ENCODE measurements at places on chromosomes 4 and X. TPM values are rescaled to one million over a fixed set of nuclear protein-coding genes. Genes with fewer than 3 reads are reported as not detected.
A peak's percentile ranks its signal among the peaks of the same experiment; 100 is the strongest.

The XG gene
- total RNA-seq: not detected

The WWC2 gene
- 16.1 TPM for total RNA-seq

The DMP1 gene
- not detected for total RNA-seq

The MTTP gene
- total RNA-seq: not detected

The SOWAHD gene
- 0.05 TPM for total RNA-seq

The ARX gene
- 0.03 TPM for total RNA-seq

The GUCY1B1 gene
- total RNA-seq: 5.3 TPM

- peak; percentile 1 for DNase-seq
Measured at GRCh38 chrX:103488332-103488731, 31.0 kb downstream of the RAB40A start.

GRCh38 chr4:139711461-139711860 is 45.8 kb downstream of the MGST2 start:
- DNase-seq: peak; percentile 53

DNA sequence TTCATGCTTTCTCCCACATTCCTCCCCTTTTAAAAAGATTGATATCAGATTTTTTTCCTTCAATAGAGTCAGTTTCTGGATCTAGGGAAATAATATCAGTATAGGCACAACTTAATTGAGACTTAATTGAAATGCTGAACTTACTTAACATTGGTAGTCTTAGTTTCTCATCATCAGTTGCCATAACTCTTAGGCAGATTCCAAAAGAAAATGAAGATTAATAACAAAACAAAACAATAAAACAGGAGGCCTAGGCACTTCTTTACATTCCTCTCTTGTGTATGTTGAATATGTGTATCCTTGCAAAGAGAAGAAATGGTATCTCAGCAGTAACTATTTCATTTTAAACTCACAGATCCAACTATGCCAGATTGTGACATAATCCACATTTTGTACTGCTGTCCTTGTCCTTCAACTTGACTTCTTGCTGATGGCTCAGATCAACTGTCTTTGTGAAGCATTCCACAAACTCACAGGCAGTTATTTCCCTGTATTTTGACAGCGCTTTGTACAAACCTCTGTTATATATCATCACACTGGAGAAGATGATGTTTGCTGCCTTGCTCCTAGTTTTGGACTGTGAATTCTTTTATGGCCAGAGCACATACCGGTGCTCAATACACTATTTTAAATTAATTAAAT is 9.1 kb upstream of the SLC9B2 start:
- DNase-seq: no peak

- no peak for DNase-seq
Measured at GRCh38 chr4:79820427-79820826, 252.6 kb downstream of the ANTXR2 start.

GRCh38 chrX:4878640-4879039 is 1165.2 kb upstream of the PRKX start:
- no peak for DNase-seq

DNA sequence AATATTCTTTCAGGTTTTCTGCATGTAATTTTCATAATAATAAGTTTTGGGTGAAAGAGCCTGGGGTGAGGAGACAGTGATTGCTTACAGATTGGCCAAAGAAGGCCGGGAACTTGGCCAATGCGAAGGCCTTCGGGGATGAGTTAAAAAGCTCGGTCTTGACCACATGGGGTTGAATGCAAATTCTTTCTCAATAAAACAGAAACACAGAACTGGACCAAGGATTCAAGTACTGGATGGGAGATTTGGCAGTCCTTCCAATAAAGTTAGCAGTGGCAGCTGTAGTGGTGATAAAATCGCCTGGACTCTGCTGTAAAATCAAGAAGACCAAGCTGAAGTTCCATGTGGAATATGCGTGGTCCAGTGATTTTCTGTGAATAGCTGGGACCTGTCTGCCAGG is 282.2 kb upstream of the KLF3 start:
- no peak for DNase-seq

DNA sequence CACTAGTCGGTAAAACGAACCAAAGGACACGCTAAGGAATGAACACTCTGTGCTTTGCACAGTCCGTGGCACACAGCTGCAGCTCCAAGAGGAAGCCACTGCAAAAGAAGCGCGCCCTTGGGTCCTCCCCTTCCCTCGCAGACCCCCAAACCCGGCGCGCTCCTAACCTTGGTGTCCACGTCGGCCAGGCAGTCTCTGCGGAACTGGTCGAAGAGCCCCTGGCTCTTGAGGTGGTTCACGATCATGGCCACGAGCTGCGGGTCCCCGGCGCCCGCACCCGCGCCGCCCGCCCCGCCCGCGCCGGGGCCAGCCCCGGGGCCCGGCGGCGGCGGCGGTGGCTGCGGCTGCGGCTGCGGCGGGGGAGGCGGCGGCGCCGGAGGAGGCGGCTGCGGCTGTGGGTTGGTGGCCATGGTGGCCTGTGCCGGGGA is 333 bp downstream of the BOD1L1 start:
- DNase-seq: no peak

- no peak for DNase-seq
Measured at GRCh38 chr4:25860586-25861279, 2.1 kb downstream of the SEL1L3 start.

DNA sequence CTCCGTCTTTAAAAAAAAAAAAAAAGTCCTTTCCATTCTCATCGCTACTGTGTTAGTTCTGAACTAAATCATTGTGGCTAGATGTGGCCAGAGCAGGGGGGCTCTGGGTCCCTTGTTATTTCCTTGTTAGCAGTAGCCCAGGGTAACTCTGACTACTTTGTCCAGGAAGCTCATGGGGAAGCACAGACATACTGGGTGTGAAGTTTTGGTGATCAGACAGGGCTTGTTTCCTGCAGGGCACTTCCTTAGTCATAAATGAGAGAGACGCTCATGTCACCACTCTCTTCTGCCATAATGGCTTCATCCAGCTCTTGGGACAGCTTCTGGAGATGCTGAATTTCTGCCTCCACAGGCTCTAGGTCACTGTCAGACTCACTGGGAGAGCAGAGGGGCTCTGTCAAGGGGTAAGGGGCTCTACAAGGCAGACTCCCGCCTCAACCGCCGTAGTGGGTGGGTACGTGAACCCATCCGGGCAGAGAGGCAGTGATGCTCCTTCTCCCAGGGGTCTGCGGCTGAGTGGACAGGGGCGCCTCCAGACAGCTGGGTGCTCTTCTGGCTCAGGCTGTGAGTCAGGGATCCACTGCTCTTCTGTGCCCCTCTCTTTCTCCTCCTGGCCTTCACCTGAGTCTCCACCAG is 12.9 kb downstream of the STIM2 start:
- DNase-seq: no peak

GRCh38 chrX:16771483-16772398 is 14.5 kb upstream of the TXLNG start:
- DNase-seq: peak; percentile 91

GRCh38 chr4:140071806-140072205 is 82.2 kb downstream of the MAML3 start:
- peak; percentile 80 for DNase-seq

DNA sequence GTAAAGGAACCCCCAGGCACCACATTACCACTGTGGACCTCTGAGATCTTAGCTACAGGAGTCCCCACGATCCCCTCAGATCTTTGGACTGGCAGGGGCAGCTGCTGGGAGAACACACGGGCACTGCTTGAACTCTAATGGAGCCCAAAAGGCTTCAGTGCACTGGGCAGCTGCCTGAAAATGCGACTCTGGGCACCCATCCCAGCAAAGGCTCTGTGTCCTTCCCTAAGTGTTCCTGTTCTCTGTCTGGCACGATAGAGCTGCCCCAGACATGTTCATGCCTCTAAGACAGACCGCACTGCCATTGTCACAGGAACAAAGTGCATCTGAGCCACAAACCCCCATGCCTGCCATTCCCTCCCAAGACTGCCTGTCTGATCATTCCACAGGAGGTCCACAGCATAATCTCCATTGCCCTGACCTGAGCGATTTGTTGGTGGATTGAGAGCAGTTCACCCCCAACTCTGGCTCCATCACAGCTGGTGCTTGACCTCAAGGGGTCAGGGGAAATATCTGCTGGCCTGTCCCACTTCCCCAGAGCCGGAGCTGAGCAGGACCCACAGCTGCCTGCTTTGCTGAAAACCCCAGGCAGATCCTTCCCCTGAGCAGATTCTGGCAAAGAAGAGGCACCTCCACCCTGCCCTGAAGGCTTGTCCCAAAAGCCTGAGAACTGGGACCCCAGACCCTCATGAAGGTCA is 436.0 kb upstream of the INTU start:
- DNase-seq: no peak

- DNase-seq: no peak
Measured at GRCh38 chr4:70895811-70896491, 6.2 kb upstream of the MOB1B start.

DNA sequence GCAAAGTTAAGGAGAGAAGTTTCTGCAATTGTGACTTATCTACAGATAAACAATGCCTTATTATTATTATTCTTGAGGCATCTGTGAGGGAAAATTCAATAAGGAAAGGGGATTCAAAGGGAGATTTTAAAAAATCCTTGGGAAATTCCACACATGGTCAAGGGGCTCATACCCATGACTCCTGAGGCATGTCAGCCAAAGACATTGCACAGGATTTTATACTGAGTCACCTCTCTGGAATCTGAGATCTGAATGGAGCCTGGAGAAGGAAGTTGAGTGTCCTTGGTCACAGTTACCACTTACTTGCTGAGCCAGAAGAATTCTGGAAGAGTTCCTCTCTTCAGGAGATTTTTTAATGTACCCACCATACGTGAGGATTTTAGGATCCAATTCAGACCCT is 14.4 kb upstream of the CXCL8 start:
- DNase-seq: peak; percentile 93

DNA sequence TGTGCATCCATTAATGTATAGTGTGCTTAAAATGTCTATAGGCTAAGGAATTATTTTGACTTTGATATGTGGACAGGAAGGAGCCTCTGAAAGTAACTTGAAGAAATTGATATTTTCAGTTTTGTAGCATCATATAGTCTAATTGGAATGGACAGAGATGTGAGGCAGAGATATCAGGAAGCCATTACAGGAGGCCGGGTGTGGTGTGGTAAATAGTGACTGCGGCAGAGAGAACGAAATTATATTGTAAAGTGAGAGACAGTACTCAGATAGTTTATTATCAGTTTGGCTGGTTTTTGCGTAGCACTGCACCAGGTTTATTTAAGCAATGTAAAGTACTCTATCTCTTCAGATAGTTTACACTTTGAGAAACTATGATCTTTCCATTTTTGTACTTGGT is 98.5 kb downstream of the RAP1GDS1 start:
- DNase-seq: no peak

DNA sequence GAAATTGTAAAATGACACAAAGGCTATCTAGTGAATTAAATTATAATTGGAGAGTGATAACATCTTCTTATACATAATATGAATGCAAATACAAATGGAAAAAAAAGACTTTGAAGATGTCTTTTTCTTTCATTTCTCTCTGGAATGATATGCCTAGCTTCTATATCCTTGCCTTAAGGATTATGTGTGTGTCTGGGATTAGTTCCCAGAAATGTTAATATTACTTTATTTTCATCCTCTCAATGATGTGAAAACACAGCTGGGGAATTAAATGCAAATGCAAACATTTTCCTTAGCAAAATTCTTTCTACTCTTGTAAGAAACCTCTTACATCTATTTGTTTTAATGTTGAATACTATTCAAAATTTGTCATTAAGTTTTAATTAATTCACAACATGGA is 441.9 kb downstream of the FSTL5 start:
- DNase-seq: no peak

- no peak for DNase-seq
Measured at GRCh38 chrX:53674581-53674980, 11.9 kb downstream of the HUWE1 start.

DNA sequence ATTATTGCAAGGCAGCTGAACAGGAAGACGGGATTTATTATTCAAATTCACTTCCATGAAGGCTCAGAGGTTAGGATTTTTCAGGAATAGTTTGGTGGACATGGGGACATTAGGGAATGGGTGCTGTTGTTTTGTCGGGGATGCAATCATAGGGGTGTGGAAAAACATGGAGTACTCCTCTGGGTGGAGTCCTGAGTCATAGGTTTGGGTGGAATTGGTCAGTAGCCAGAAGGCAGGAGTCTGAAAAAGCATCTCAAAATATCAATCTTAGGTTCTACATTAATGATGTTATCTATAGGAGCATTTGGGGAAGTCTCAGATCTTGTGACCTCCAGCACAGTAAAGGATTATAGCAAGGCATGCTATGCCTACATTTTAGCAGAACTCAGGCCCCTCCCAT is 14.5 kb upstream of the ETNPPL start:
- DNase-seq: no peak

- DNase-seq: peak; percentile 36
Measured at GRCh38 chrX:103831803-103832544, at the start of gene RAB9B. Gene RAB9B (minus strand): TSS chrX:103832257. CDS start chrX:103825784, 6,473 bp downstream.

DNA sequence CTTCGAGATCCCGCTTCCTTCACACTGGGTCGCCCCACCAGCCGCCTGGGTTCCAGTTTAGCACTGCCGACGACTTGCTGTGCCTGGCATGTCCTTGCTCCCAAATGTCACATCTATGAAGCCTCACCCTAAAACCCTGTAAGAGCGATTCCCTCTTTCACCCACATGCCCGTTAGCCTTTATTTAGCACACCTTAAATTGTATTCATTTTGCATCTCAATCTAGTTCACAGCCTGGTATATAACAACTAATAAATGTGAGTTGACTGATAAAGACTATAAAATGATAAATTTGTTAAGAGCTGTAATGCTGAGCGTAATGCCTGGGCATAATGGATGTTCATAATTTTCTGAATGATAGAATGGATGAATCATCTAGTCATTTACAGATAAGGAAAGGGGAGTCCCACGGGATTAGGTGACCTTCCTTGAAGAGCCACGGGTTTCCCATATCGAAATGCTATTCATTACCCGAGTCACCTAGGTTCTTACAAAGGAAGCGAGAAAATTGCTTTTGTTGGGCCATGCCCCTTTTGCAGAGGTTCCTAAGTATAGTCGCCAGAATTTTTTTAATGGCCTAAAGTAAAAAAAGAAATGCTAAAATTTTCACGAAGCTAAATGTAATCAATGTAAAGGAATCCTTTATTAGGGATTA is 1.1 kb upstream of the AP1S2 start:
- DNase-seq: no peak

DNA sequence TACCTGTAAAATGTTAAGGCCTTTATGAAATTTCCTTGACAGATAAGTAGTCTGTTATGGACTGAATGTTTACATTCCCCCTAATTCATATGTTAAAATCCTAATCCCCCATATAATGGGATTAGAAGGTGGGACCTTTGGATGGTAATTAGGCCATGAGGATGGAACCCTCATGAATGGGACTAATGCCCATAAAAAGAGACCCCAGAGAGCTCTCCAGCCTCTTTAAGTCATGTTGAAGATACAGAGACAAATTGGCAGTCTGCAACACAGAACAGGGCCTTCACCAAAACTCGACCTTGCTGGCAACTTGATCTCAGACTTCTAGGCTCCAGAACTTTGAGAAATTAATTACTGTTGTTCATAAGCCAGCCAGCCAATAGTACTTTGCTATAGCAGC is 1344.5 kb upstream of the PCDH7 start:
- no peak for DNase-seq

DNA sequence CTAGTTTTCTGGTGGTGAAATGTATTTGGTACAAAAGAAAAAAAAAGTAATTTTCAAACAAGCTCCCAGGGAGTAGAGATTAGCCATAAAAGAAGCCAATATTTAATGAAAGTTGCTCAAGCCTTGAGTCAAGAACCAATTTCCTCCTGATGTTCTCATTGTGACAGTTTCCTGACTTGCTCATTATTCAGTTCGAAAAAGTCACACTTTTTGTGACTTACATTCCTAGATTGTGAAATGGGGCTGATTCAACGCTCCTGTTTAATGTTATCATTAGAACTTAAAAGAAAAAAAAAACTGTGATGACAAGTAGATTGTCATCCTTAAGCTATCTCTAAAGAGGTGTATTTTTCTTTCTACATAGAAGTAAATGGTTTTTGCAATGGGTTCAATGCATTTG is 122.6 kb upstream of the BMPR1B start:
- DNase-seq: peak; percentile 56

All from HT1080 (cell line).